ENCODE measurements at places on chromosomes 5 and 9.

DNA sequence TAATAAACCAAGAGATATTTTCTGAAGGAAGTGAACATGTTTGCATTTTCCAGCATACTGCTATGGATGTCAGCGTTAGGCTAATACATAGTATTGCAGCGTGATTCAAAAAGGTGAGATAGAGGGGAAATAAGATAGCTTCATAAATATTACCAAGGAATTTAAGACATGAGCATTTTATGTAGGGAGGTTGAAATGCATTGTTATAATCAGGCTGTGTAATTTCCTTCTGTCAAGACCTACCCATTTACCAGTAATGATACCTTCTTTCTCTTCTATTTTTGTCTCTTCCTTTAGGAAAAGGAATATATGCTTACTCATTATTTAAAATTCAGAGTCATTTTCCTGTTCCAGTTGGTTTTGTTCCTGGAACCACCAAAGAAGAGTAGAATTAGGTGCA is 33.3 kb downstream of the PIK3R1 start:
- DNase-seq, result no peak

DNA sequence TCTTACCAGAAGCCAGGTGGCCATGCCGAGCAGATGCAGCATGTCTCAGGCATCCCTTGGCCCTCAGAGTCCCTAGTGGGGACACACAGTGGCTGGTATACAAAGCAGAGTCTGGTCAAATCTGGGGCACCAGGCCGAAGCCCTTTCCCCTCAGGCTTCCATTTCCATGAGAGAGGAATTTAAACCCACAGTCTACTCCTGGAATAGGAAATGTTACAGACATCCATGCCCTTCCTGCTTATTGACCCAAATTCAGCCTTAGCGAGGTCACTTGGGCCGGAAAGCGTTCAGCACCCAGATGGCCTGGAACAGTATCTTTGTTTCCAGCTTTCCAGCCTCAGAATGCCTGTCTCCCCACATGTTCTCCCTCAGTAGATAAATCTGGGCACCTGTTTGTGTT is 131.7 kb downstream of the PIP5K1B start:
- DNase-seq, result no peak

- no peak for DNase-seq
Observed at GRCh38 chr5:131260895-131261294, 3.0 kb upstream of the CDC42SE2 start.

- DNase-seq, result no peak
Observed at GRCh38 chr5:124686239-124687004, 60.0 kb downstream of the ZNF608 start.

GRCh38 chr9:5718296-5719032 is 89.6 kb downstream of the RIC1 start:
- no peak for DNase-seq

DNA sequence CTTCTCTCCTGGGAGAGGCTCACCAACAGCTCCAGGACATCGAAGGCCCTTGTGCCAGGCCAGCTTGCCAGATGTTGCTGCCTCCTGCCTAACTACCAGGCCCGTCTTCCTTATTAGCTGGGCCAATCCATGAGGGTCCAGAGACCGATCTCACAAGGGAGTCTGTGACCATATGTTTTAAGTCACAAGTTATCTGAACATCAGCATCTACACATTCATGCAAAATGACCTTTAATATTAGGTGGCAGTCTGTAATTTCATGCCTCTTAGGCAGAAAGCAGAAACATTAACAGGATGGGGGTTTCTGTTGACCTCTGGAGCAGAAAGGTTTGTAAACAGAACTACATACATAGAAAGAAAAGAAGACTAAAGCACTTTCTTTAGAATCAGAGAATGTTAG is 75.1 kb upstream of the SLC25A51 start:
- no peak for DNase-seq

DNA sequence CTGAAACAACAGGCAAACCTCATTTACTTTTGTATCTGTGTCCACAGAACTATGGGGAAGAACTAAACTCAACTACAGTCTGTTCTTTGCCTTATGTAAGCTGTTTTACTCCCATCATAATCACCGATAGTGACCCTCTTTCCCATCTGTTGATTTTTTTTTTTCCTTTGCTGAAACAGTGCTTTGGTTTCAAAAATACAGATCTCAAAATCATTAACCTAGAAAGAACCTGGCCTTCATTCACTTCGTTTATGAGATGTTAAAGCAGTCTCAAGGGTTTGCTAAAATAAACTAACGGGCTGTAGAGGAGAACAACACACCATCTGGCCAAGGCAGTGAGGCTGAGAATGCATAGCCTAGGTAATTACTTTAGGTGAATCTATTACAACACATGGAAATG is 706.6 kb upstream of the ZNF608 start:
- DNase-seq, result no peak

DNA sequence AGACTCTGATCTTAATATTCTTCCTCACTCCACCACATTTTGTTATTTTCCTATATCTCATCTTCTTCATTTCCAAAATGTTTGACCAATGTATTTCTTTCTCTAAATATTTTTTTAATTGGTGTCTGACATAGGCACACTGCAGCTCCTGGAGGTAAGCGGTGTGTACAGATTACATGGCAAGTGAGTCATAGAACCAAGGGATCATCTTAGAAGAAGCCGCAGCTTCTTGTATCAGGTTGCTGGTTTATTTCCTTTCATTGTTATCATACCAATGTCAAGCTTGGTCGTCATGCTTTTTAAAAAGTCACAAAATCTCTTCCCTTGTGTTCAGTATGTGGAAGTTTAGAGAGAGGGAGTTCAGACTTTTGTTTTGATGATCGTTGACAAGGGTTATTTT is 526.1 kb upstream of the CDH18 start:
- no peak for DNase-seq

- no peak for DNase-seq
Observed at GRCh38 chr5:68545636-68546295, 330.2 kb downstream of the PIK3R1 start.

- no peak for DNase-seq
Observed at GRCh38 chr5:139984816-139985215, 58.3 kb downstream of the NRG2 start.

DNA sequence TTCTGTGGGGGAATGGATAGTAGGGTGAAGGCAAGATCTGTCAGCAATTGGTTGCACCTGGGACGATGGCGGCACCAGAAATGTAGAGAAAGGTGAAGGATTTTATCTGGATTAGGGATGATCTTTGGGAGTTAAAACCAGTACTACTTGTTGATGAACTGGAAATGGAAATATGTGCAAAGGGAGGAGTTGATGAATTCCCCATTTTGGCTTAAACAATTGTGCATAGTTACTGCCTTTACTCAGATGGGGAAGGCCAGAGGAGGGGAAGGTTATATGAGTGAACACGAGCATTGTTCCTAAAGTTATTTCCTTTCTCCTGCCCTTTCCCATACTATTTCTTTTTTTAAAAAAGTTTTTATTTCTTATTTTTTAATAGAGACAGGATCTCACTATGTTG is 19.1 kb downstream of the NNT start:
- DNase-seq, result no peak

DNA sequence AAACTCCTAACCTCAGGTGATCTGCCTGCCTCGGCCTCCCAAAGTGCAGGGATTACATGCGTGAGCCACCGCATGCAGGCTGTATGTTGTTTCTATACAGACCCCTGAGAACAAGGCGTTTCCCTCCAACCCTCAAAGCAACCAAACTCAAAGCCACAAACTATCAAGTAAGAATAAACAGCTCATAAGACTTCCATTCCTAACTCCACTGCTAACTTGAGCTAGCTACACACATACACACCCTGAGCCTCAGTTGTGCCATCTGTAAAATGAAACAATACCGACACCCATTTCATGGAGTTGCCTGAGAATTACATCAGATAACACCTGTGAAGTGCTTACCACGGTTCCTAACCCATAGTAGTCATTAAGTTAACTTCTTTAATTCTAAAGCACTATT is 70.8 kb downstream of the SERINC5 start:
- no peak for DNase-seq

DNA sequence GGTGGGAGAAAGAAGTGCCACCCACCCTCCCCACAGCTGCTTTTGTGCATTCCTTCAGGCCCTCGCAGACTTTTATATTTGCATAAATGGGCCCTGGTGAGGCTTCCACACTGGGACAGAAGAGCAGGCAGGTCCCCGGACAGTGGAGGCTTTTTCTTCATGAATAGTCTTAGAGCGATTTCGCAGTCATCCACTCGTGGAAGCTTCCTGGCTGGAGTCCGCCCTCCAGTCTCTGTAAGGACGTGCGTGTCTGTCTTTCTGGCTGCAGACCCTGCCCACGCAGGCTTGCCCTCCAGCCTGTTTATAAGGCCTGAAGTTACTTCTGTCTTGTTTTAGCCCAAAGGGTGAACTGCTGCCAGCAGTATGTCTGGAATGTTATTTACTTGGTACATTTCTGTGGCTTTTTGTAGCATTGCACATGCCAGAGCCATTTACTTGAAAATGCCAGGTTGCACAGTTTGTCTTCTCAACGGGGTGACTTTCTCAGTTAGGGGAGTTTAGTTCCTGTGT is 195.7 kb downstream of the AOPEP start:
- DNase-seq, result peak; percentile 72

GRCh38 chr5:56632199-56632598 is 183.2 kb upstream of the MAP3K1 start:
- DNase-seq, result no peak

GRCh38 chr9:124800306-124801259 is 23.6 kb downstream of the OLFML2A start:
- no peak for DNase-seq

DNA sequence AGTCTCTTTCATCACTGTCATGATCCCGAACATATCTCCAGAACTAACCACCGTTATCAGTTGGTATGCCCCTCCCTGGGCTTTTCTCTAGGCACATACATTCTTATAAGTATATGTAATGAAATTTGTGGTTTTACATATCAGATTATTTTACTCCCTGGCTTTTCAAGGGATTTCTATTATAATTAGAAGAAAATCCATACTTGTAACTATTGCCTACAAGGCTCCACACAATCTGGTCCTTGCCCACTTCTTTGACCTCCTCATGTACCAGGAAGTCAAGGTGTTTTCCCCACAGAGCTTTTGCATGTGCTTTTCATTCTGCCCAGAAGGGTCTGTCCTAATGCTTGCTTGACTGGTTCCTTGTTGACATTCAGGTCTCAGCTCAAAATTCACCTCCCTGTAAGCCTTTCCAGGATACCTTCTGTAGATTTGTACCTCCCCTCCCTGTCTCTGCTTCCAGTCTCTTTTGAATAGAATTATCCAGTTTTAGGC is 33.6 kb upstream of the HSD17B4 start:
- no peak for DNase-seq

Measured in amniotic stem cell (primary cell).